Activated CD4-positive, alpha-beta T cell treated with anti-CD3 and anti-CD28 coated beads, Interleukin-2, amount 50 U/mL, for 16 hours (primary cell): ENCODE measurements at places on chromosomes 2 and 18.

DNA sequence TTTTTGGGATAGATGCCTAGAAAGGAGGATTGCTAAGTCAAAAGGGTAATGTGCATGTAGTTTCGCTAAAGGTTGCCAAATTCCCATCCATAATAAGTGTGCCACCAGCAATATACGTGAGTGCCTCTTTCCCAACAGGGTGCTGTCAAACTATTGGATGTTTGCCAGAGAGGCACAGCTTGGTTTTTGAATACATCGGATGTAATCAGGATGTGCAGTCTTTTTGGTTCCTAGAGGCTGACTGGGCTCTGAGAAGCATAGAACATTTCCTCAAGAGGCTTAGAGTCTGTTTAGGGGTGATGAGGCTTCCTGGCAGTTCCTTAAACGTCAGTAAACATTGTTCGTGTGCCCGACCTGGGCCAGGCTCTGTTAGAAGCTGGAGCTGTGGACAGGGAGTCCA is 28.0 kb downstream of the AGAP1 start:
- DNase-seq: no peak

DNA sequence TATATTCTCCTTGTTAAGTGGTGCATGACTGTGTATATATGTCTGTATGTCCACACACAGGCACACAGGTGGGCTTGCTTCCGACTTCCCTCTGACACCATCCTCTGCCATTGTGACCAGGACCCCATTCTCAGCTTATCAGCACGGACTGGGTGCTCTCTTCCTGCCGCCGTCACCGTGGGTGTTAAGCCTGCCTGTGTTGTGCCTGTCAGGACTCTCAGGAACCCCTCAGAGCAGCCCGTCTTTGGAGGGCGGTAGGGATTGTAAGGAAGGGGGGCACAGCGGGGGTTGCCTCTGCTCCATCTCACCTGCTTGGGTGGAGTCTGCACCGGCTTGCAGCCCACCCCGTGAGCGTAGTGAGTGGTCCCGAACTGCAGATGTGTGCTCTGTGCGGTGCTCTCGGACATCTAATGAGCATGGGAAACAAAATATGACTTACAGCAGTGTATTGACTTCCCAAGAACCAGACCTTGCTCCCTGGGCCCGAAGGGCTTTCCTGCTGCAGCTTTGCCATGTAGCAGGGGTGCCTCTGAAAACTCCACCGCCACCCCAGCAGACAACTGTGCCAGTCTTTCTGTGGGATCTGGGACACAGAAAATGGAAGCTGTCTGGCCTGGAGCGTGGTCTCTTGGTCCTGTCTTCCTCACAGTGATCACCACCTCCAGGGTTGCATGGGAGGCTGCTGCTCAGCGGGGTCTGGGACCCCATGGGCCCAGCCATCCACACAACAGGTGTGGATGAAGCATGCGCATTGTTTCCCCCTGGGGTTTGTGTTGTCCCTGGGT is 58.9 kb downstream of the SH3RF3 start:
- no peak for DNase-seq

DNA sequence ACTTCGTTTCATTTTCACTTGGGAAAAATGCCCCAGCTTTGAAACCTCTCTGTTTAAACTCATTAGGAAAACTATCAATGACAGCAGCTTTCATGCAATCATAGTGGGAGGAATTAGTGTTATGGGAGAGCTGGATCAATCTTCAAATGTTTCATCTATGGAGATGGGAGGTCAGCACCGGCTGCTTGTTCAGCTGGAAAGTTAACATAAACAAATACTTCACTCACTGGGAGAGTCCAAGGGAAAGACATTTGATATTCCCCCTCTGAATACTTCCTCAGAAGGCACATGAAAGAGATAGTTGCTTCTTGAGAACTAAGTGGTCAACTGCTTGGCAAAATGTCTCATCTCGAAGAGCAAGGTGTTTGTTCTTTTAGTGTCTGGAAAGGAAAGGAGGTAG is 7.3 kb downstream of the LYPD1 start:
- no peak for DNase-seq

- DNase-seq: peak; percentile 65
These were observed 23.0 kb downstream of the CDC42EP3 start for GRCh38 chr2:37648331-37649011.

DNA sequence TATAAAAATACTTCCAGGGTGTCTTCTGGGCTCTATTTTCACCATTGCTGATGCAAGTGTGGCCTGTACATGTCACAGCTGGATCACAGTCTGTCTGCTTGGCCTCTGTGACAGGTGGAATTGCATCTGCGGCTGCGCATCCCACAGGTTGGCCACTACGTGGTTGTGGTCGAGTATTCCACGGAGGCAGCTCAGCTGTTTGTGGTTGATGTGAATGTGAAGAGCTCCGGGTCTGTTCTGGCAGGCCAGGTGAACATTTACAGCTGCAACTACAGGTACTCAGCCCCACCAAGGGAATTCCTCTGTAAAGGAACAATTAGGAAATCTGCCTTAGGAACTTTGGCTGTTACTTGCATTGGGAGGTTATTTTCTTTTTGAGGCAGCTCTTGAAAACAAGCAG is 144.5 kb downstream of the LAMA3 start:
- no peak for DNase-seq

GRCh38 chr2:29082804-29083495 is 8.6 kb upstream of the PCARE start:
- no peak for DNase-seq

GRCh38 chr18:697800-698199 is 14.6 kb downstream of the ENOSF1 start:
- DNase-seq: no peak

- no peak for DNase-seq
These were observed 349.6 kb downstream of the ARL6IP6 start for GRCh38 chr2:153068052-153068451.

DNA sequence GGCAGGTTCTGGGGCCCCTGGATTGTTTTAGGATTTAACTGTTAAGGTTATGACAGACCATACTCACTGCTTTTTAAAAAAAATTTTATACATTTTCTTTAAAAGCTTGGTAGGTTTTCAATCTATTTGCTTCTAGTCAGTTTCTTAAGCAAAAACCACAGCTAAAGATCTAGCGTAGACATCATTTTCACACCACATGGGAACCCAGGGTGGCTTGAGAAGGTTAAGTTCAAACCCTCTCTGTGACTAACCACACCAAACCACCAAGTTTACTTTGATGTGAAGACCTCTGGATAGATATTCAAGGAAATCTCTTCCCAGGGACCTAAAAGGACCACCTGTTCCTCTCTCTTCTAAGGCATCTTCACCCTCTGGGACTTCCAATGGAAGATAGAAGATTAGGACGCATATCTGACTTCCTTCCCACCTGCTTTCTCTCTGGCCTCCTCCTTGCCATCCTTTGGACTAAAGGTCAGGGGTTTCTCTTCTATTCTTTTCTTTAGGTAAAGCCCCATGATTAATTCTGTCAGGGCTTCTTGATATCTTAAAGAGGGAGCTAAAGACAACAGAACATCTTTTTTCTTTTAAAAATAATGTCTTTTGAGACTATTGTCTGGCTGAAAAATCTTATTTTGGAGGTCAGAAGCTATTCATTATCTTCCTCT is 32.3 kb downstream of the FOSL2 start:
- no peak for DNase-seq

DNA sequence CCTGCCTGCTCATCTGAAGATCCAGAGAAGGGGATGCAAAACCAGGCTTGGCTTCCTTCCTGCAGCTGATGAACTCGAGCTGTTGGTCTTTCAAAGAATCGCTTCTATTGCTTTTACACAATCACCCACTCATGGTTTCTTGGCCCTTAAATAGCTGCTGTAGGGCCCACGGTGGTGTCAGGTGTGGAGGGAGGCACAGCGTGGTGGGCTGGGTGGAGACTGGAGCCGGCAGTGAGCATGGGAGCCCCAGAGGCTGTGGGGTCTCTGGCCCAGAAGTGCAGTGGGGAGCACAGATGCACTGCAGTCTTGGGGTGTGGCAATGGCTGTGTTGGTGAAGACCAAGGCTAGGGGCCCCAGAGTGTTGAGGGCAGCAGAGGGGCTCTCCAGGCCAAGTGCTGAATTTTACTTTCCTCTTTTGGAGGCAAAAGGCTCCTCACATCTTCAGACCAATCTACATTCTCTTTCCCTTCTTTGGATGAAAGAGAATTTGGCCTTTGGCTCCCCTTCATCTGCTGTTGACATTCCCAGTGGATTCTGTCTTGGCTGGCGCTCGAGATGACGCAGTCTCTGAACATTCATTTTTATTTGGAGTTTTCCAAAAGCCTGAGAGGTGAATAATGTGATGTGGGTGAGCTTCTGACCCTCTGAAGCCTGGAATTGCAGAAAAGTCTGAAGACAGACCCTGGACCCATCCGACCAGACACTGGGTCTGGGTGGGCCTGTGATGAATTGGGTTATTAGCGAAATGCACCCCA is 70.1 kb upstream of the ASB18 start:
- no peak for DNase-seq

- no peak for DNase-seq
These were observed 109.5 kb upstream of the PIK3C3 start for GRCh38 chr18:41845563-41845962.
